ENCODE measurements at places on chromosomes 13 and 19.

GRCh38 chr13:47499358-47500150 lies 501.5 kb downstream of the SUCLA2 start:
- DNase-seq: no peak

DNA sequence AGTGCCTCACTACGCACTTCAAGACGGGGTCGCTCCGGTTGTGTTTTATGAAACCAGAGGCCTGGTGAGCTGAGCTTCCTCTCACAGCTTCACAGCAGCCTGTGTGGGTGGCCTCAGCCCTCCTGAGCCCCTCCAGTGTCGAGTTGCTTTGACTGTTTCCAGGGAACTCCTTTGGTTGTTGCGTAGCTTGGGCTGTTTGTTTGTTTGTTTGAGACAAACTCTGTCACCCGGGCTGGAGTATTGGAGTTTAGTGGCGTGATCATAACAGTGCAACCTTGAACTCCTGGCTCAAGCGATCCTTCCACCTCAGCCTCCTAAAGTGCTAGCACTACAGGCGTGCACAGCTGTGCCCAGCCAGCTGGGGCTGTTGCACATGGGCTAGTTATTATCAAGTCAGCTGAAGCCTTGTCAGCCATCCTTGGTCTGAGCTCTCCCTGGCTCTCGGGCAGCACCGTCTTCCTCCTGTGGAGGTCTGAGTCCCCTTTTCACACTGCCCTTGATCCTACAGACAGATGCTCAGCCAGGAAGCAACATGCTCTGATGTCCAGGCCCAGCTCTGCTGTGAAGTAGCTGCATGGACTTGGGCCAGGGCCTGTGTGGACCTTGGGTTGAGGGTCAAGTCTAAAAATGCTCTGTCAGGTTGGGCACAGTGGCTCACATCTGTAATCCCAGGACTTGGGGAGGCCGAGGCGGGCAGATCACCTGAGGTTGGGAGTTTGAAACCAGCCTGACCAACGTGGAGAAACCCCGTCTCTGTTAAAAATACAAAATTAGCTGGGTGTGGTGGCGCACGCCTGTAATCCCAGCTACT lies 10.2 kb downstream of the DOT1L start:
- no peak for DNase-seq

- no peak for DNase-seq
Observed at GRCh38 chr13:71005919-71006318, 861.1 kb downstream of the DACH1 start.

DNA sequence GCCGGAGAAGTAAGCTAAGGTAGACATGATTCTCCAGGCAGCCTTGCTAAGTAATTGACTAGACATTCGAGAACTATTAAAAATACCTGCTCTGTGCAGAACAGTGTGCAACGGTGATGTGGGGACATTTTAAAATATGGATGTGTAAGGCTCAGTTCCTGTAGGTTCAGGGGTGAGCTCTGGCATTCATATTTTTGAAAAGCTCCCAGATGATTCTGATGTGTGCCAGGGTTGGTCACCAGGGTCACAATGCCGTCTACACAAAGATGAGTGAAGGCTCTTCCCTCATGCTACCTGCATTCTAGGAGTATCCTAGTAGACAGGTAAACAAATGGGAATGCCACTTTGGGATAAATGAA lies 702 bp upstream of the EPSTI1 start:
- DNase-seq: no peak

- no peak for DNase-seq
Observed at GRCh38 chr13:32830336-32831031, 185.7 kb upstream of the KL start.

DNA sequence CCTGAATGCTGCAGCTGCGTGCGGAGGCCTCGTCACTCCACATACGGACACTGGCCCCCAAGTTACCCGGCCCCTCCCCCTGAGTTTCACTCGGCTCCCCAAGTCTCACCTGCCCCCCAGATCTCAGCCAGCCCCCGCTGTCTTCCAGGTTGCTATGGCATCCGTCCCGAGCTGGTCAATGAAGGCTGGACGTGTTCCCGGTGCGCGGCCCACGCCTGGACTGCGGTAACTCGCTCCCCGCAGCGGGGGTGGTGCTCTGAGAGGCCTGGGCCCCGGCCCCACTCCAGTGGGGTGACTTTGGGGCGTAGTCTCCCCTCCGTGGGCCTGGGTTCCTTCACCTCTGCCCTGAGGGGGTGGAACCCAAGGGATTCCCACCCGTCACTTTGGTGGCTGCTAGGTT lies 168.2 kb downstream of the KDM4B start:
- no peak for DNase-seq

- no peak for DNase-seq
Observed at GRCh38 chr13:44429311-44429710, 55.7 kb downstream of the SERP2 start.

- DNase-seq: no peak
Observed at GRCh38 chr13:107743983-107744382, 471.4 kb downstream of the LIG4 start.

GRCh38 chr13:89221557-89222158 lies 1550.5 kb downstream of the SLITRK5 start:
- DNase-seq: no peak

DNA sequence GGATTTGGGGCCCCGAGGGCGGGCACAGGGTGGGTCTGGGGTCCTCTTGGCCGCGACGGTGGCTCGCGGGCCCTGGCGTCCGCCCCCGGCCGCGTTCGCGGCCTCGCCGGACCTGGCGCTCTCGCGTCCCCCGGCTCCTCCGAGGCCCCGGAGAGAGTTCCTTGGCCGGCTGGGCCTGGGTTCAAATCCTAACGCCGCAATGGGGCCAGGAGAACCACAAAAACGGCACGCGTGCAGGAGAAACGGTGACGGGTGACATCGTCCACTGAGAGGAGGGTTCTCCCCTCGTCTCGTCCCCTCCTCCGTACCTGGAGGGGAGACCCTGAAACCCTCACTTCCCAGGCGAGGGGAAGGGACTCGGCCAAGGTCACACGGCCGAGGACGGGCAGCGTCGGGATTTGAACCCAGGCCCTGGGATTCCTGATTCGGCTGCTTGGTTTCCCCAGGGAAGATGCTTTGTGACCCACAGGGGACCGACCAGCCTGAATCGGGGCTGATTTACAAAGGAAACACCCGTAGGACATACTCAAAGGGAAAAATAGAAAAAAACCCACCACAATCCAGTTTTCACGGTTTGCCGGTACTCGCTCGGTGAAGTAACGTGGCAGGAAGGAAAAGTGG lies 624 bp downstream of the SAFB start:
- no peak for DNase-seq

GRCh38 chr13:99051768-99052455 lies 74.0 kb upstream of the DOCK9 start:
- no peak for DNase-seq

DNA sequence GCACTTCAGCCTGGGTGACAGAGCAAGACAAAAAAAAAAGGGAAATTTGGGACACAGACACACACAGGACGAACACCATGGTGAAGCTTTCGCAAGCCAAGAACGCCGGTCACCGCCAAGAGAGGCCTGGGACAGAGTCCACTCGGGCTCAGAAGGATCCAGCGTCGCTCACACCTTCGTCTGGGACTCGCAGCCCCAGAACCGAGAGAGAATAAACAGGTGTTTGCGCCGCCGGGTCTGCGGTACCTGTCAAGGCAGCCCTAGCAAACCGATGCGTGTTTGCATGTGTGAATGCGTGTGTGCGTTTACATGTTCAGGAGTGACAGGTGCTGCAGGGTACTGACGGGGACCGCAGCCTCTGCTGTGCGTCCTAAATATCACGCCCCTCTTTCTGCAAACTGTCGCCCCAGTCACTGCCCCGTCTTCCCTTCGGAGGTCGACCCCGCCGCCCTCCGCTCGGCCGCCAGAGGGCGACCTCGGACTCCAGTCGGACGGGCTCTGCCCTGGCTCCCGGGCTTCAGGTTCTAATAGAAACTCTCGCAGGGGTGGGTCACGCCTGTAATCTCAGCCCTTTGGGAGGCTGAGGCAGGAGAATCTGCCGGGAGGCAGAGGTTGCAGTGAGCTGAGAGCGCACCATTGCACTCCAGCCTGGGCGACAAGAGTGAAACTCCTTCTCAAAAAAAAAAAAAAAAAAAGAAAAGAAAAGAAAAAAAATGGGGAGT lies 11.8 kb upstream of the CSNK1G2 start:
- no peak for DNase-seq

GRCh38 chr19:46466536-46467196 lies 4.7 kb downstream of the PNMA8A start:
- no peak for DNase-seq

GRCh38 chr13:109336730-109337129 lies 449.7 kb downstream of the IRS2 start:
- no peak for DNase-seq

DNA sequence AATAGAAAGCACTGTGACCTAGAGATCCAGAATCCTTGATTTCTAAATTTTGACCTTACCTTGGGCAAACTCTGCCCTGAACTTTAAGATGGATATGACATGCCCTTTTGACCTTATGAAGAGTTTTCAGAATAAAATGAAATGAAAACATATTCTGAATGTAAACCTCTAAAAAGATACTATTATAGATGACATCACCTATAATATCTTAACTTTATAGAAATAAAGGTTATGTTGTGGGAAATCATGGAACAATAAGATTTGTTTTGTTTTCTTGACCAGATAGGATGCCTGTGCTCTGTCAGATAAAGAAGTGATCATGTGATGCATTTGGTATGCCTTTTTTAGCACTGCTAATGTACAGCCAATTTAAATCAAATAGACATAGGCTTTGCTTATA lies 13.1 kb upstream of the LPAR6 start:
- no peak for DNase-seq

- no peak for DNase-seq
Observed at GRCh38 chr19:38078302-38078930, 145.6 kb downstream of the DPF1 start.

DNA sequence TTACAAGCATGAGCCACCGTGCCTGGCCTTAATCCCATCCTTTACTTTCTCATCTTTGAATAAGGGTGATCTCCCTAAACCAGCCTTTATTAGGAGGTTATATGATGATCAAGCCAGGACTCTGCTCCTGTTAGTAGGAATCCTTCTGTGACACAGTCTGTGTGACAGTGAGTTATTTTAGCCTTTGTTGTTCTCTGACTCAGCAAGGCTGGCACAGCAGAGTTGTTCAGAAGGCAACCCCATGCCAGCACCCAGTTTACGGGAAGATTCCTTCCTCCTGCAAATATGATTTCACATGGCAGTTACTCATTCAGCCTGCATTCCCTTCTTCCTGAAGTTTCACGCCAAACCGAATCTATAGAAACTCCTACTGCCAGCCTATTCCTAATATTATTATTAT lies 10.5 kb upstream of the MIER2 start:
- DNase-seq: no peak

DNA sequence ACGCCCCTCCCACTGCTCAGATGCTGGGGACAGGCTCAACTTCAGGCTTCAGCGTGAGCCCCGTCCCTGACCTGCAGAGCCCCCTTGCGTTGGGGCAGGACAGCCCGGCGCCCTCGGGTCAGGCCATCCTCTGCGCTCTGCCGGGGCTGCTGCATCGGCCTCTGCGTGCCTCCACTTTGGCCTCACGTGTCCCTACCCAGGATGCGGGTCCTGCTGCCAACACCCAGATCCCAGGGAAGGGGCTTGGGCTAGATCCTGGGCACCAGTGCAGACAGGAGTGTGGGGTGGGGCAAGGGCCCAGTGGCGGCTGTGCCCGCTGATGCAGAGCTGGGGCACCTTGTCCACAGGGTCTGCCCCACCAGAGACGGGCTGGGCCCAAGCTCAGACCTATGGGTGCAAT lies 13.0 kb downstream of the CBARP start:
- no peak for DNase-seq

DNA sequence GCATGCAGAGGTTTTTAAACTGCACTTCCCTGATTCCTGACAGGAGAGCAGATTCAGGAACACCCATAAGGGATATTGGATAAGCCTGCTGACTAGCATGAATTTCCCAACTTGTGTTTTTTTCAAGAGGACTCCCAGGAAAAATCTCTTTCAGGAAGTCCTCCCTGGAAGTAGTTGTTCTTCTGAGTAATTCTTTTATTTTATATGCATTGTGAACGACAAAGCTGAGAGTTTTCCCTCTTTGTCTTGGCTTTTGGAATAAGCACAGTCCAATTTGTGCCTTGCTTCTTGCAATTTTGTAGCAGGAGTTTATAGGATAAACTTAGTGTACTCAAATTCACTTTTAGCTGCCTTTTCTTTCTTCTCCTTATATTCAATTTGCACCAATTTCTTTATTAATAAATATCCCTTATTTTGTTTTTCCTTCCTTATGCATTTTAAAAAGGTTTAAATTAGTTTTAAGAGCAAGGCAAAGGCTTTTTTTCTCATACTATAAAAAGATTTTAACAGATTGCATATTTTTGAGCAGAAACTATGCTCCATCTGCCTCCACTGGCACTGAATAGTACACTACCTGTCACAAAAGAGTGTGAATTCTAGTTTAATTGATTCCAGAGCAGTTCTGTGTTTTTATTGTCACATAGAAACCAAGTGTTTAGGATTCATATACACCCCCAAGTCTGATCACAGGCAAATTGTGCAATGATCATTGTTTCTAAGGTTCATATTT lies 543.3 kb upstream of the SPRY2 start:
- DNase-seq: no peak

DNA sequence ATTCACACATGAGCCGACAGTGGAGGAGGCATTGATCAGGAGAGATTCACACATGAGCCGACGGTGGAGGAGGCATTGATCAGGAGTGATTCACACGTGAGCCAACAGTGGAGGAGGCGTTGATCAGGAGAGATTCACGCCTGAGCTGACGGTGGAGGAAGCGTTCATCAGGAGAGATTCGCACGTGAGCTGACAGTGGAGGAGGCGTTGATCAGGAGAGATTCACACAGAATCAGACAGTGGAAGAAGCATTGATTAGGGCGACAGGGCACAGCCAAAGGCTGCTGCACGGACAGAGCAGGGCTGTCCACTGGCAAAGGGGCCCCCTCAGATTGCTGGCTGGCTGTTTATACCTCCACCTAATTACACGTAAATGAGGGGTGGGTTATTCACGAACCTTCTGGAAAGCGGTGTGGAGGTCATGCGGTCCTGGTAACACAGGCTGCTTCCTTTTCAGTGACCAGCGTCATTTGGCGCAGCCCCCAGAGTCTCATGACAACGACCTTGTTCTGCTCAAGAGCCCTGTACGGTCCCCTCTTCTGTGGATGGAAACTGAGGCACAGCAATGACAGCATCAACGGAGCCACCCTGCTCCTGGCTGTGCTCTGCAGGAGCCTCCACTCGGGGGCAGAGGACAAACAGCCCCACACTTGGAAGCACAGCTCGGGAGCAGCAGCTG lies 50.6 kb upstream of the GAS6 start:
- DNase-seq: no peak

DNA sequence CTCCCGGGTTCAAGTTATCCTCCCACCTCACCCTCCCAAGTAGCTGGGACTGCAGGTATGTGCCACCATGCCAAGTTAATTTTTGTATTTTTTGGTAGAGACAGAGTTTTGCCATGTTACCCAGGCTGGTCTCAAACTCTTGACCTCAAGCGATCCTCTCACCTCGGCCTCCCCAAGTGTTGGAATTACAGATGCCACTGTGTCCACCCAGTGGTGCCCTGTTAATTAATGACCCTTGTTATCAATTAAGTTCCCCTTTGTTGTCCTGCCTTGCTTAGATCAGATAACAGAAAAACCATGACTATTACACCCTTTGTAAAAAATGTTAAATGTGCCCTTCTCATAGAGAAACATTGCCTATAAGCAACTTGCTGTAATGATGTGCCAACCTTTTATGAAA lies 34.4 kb upstream of the IGFL1 start:
- no peak for DNase-seq

GRCh38 chr19:18112989-18113478 lies 15.5 kb downstream of the MAST3 start:
- no peak for DNase-seq

GRCh38 chr13:20654156-20654555 lies 49.3 kb upstream of the IL17D start:
- DNase-seq: peak; percentile 24

Data from smooth muscle cell of the brain vasculature (primary cell).